Frontal cortex (tissue), 4 donors: ENCODE measurements at places on chromosomes 12 and 14.

- no peak for DNase-seq
These were observed 2.7 kb downstream of the SDR9C7 start for GRCh38 chr12:56931474-56931978.

GRCh38 chr12:6295094-6295811 is 15.2 kb upstream of the PLEKHG6 start:
- DNase-seq: no peak

GRCh38 chr12:96057986-96058553 is 22.7 kb upstream of the LTA4H start:
- no peak for DNase-seq

DNA sequence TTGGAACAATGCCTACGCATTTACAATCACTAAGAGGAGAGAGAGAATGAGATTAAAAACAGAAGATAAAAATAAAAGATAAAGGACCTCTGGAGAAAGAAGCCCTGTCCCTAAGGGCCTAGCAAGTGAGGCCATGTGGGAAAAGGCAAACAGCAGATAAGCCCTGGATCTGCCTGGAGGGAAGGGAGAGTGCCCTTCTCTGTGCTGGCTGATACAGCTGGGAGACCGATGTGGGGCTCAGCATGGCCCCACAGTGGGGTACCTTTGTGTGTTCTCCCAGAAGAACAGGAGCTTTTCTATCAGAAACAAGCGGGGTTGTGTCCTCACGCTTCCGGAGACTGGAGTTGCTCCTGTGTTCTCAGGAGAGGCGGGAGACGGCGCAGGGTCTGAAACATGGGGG is 59.9 kb downstream of the TMCC3 start:
- no peak for DNase-seq

DNA sequence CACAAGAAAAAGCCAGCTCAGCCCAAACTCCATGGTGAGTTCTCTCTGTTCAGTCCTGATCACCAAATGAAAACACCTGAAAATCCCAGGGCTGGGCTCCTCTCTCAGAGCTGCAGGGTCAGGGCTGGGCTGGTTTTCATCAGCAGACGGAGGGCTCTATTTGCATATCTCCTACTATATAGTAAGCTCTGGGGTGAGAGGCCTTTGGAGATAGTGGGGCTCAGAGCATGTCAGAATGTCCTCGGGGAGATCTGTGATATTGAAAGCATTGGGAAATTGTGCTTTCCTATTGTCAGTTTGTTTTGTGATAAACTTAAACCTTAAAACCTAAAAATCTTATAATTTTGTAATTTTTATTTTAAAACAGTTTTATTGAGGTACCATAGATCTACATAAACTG is 742.6 kb downstream of the TMEM121 start:
- DNase-seq: no peak

DNA sequence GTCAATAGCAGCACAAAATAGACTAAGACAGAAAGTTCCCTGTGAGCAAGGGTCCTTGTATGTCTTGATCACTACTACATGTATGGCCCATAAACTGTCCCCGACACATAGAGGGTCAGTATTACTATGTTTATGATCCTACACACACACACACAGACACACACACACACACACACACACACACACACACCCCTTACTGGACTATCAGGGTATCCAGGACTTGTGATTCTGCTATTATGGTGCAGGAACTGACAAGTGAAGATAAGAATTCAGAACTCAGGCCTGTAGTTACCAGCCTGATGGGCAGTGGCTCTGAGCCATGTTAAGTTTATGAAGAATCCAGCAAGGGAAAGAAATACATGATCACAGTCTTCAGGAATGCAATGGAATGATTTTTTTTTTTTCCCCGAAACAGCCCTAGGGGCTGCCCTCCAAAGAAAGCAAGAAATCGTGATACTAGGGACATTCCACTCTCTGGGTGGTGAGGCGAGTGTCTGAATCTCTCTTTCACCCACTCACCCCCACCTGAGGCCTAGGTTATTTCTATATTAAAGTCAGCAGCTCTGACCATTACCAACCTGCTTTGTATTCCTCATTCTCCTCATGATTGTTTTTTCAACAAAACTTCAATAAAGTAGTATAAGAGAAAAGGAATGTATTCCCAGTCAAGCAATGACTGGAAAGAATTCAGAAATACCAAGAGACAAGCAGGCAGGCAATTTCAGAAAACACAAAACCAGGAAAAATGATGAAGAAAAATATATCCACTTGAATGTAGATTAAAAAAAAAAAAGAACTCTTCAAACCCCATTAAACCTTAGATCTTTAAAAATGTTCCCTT is 105.8 kb downstream of the AVPR1A start:
- no peak for DNase-seq

GRCh38 chr14:50357753-50358395 is 38.8 kb downstream of the CDKL1 start:
- no peak for DNase-seq
